Activated gamma-delta T cell treated with anti-CD3 and anti-CD28 coated beads, Interleukin-2, amount 50 U/mL, for 16 hours (primary cell): ENCODE measurements at places on chromosomes 5 and 9.
A peak's percentile ranks its signal among the peaks of the same experiment; 100 is the strongest.

- no peak for DNase-seq
Observed at GRCh38 chr9:77495834-77496671, 152.1 kb downstream of the GNA14 start.

DNA sequence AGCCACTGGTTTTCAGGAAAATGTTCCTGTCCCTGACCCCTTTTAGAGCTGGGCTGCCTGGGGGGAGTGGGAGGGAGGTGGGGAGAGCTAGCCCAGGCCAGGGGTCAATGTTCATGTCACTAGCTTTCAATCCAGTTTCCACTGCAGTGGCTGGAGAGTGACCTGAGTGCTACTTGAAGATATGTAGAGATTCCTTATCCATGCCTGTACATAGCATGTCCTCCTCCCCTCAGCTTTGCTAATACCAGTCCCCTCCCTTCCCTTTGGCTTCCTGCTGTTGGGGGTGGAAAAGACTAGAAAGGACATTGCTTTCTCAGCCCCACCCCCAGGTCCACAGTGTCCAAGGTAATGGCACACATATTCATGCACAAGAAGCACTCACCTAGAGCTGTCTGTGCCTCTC lies 7.8 kb downstream of the DNAJB5 start:
- no peak for DNase-seq

- DNase-seq = peak; percentile 24
Observed at GRCh38 chr5:65076251-65076869, 307.6 kb downstream of the CWC27 start.

- DNase-seq = no peak
Observed at GRCh38 chr5:10595672-10596309, 31.9 kb downstream of the ANKRD33B start.

GRCh38 chr5:69467442-69468225 lies 25.0 kb upstream of the OCLN start:
- DNase-seq = no peak

- no peak for DNase-seq
Observed at GRCh38 chr5:156051972-156052371, 275.0 kb upstream of the SGCD start.
